ENCODE measurements at places on chromosomes 5 and 9.

- no peak for DNase-seq
Observed at GRCh38 chr5:148687427-148687826, 33.1 kb upstream of the HTR4 start.

DNA sequence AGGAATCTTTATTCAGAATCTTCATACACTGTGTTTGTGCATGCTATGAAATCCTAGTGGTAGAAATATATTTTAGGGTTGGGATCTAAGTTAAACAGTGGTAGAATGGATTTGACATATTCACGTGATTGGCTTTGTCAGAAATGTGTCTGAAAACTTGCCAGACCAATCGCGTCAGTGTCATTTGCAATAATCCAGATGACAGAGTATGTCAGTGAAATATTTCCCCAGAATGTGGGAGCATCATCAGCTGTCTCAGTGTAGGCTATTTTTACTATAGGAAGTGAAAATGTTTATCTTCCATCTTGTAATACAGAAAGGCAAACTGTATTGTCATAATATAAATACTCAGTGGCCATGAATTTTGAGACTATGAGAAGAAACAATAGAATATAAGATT is 220.6 kb upstream of the EDIL3 start:
- no peak for DNase-seq

DNA sequence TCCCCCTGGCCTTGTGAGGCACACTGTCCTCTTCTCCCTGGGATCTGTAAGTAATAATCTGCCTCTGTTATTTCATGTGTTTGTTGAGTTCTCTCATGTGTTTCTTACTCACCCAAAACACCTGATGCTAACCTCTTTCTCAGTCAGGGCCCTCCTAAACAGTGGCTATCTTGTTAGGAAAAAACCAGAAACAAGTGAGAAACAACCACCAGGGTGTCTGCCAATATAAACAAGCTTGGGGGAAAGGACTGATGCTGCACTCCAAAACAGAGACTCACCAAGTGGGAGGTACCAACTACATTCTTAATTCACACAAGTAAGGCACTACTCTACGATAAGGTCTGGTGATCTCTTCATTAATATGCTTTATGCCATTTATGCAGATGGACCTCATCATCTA is 564.4 kb downstream of the SEMA5A start:
- DNase-seq = no peak

DNA sequence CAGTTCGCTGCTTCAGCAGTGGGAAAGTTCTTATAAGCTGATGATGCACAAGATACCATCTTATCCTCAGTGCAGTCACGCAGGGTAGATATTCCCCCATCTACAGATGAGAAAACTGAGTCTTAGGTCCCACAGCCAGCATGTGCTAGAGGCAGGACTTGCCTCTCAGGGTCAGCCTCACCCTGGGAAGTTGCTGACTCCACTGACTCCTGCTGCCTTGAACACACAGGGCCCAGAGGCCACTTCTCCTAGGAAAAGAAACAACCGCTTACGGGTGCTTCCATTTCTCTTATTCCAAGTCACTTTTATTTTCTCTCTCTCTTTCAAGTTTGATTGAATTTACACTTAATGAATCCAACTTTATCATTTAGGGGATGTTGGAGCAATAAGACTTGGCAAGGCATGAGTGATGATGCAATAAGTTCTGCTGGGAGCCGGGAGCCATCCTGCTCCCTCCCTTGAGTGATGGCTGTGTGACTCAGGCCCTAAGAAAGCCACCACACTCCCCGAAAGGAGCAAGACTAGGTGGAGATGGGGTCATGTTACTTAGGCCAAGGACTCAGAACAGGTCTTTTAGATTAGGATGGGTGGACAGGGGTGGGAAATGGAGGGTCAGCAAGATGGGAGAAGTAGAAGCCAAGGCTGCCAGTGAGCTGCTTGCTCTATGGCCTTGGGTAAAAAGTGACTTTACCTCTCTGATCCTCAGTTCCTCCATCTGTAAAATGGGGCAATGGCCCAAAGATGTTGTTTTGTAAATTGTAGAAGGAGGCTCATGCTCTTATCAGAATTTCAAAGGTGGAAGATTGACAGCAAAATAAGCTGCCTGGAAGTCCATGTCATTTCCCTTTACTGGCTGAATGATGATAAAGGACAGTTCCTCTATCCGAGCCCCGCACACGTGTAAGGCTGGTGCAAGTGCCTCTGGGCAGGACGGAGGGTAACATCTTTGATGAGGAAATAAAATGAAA is 67.4 kb upstream of the ZNF618 start:
- DNase-seq = no peak

DNA sequence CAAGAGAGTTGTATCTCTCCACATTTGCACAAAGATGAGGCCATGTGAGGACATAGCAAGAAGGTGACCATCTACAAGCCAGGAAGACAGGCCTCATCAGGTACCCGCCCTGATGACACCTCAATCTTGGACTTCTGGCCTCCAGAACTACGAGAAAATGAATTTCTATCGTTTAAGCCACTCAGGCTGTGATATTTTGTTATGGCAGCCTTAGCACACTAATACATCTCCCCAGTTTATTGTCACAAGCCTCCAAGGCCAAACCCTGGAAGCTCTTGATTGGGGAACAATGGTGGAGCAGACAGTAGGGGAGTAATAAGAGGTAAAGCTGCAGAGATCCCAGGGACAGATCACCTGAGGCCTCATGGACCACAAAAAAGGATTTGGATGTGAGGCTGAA is 7.7 kb upstream of the P4HA2 start:
- no peak for DNase-seq

DNA sequence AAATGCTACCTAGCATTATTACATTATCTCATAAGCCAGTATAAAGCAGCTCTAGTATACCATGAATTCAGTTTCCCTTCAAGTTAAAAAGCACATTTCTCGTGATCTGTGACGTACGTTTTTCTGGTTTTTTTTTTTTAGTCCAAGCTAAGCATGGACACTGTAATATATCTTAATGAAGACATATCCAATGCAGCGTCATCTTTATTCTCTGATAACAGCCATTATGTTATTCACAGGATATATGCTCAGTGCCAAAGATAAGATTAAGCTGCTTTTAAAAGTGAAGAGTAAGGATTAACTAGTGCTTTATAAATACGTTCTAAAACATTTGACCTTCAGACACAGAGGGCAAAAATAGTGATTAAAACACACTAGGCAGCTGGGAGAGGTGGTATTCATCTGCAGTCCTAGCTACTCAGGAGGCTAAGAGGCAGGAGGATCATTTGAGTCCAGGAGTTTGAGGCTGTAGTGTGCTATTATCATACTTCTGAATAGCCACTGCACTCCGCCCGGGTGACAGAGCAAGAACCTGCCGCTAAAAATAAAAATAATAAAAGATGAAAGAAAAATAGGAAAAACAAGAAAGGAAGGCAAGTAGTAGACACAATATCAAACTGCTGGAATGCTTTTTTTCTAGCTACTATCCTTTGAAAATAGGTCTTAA is 7.7 kb downstream of the CSNK1A1 start:
- DNase-seq = no peak

DNA sequence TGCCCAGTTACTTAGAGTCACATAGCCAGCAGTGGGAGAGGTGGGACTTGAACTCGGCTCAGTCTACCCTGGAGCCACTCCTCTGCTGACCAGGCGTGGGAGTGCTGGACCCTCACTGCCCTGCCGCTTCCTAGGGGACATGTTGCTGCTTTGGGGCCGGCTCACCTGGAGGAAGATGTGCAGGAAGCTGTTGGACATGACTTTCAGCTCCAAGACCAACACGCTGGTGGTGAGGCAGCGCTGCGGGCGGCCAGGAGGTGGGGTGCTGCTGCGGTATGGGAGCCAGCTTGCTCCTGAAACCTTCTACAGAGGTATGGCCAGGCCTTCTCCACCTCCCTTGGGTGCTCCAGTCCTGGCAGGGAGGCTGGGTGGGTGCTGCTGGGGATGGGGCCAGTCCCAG is 3.4 kb upstream of the CACFD1 start:
- DNase-seq = no peak

DNA sequence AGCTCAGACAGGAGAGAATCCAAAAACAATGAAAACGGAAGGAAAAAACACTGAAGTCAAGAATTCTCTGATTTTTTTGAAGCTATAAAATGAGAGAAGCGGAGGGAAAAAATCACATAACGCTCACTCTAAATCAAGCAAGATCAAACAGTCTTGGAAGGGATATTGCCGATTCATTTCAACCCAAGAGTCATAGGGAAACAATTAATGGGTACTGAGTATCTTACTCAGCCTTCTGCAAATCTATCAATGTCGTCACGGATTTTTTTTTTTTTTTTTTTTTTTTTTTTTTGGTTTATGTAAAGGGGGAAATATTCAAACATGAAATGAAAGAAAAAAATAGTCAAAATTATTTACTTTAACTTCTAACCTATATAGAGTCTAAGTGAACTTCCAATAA is 9.5 kb downstream of the MEF2C start:
- no peak for DNase-seq

DNA sequence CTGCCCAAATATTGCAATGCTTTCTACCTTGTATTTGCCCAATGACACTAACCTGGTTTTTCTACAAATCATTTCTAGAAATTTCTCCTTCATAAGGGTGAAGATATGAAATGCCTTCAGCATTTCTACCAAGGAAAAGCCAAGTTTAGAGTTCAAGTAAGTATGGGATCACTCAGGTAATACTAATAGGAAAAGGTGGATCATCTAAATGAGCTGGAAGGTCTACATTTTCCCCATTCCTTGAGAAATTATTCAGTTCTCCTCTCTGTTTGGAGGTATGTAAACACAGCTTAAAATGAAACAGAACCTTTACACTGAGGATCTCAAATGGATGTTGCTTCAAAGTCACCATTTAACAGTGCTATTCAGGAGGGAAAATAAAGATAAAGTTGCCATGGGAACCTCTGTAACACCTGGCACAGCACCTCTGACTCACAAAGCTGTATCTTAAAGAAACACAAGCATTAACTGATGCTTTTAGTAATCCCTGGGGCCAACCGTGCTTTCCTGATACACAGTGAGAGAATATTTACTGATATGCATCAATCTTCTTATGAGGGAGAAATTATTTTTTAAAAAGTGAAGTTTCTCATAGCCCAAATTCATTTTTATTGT is 161.3 kb downstream of the DRD1 start:
- no peak for DNase-seq

DNA sequence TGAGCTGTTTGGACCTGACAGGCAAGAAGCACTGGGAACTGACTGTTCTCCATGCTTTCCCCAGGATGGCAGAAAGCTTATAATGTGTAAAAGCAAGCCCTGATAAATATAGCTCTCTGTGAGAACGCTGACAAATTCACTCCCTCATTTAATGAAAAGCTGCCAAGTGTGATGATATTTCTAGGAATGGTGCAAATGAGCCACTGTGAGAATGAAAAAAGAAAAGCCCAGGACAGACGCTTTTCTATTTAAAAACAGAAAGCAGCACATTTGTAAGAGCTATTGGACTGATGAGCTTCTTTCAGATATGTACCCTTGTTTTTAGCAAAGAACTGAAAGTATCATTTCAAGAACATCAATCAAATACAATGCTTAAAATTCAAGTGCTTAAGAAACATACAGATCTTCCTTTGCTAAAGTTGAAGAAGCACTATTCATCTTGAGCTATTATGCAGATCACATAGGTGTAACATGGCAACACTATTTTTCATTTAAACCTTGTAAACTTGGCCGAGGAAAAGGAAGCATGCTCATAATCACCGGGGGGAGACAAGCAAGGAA is 842.6 kb upstream of the ACO1 start:
- peak; percentile 7 for DNase-seq

DNA sequence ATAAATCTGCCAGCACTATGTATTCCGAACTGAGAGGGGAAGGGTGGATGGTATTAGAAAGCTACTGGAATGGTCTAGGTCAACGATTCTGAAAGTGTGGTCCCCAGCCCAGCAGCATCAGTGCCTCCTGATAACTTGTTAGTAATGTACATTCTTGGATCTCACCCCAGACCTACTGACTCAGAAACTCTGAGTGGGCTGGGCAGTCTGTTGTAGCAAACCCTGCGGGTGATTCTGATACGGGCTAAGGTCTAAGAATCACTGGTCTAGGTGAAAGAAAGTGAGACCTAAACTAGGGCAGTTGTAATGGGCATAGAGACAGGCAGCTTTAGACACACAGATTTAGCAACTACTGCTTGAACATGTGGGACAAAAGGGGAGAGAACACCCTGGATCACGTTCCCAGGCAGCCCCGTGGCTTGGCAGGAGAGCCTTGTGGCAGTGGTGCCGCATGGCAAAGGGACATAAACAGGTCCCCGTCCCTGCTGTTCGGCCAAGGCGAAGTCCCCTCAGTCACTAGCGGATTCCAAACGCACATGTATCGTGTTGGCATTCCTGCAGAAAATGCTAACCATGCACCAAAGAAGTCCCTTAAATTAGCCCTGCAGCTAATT is 216.3 kb downstream of the TTLL11 start:
- peak; percentile 35 for DNase-seq

DNA sequence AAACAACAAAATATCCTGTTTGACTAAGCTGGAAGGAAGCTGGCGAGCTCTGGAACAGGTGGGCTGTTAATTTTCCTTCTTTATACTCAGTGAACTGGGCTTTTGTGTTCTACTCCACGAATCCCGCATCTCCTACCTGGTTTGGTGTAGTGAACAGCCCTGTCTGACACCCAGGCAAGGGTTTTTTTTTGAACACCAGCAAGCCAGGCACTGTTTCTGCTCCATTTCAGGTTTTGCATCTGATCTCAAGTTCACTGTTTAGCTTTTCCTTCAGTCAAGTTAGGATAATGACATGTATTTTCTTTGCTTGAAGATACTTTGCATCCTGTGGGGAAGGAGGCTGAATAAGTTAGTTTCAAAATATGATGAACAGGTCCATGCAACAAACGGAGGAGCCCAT is 204.5 kb downstream of the SEMA6A start:
- DNase-seq = no peak

DNA sequence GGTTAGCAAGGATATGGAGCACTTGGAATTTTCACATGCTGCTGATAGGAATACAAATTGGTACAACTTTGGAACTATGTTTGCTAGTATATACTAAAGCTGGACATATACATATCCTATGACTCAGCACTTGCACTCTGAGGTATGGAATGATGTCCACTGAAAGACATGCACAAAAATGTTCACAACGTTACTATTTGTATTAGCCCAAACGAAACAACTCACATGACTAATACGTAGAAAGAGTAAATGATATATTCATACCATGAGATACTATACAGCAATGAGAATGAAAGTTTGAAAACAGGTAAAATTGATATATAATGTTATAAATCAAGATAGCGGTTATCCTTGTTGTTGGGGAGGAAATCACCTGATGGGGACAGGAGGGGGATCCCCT is 45.5 kb upstream of the CDC42SE2 start:
- no peak for DNase-seq

DNA sequence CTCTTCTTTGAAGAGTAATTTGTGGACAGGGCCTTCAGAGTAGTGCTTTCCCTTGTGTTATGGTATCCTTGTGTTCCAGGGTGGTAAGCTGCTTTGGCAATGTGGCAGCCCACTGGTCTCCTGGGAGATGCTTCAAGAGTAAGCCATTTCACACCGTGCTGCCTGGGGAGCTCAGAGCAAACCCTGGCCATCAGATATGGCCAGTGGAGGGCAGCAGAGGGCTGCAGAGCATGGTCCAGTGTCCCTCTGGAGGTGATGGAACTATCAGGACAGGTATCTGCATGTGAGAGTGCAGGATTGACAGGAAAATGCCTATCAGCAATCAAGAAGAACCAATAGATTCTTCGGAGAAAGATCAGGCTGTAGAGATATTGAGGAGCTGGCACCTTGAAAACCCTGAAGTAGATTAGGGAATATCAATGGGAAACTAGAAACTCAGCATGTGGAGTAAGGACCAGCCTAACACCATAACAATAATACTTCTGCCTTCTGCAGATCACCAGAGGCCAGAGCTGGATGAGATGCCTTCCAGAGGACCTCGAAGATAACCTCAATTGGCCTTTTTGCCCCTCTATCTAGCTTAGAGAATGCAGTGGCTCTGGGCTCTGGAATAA is 90.8 kb downstream of the PLPPR1 start:
- DNase-seq = peak; percentile 70

All from kidney (tissue), 22 donors.